ENCODE measurements at places on chromosomes 6 and 20. TPM values are rescaled to one million over a fixed set of nuclear protein-coding genes. Genes with fewer than 3 reads are reported as not detected.

GRCh38 chr6:72941751-72942150 is 283.5 kb downstream of the KHDC1L start:
- no peaks in the 10 kb centered on the region for H3K27me3 ChIP-seq
- DNase-seq, result no peak
- no peaks in the 10 kb centered on the region for H3K36me3 ChIP-seq
- H3K4me1 ChIP-seq, result no peaks in the 10 kb centered on the region

GRCh38 chr6:118401325-118401975 is 146.6 kb upstream of the PLN start:
- no peaks in the 10 kb centered on the region for H3K36me3 ChIP-seq
- no peaks in the 10 kb centered on the region for H3K27me3 ChIP-seq
- no peak for DNase-seq
- no peak overlapping the region for H3K27ac ChIP-seq

GRCh38 chr20:20261159-20261558 is 106.7 kb upstream of the INSM1 start:
- H3K27ac ChIP-seq, result no peak overlapping the region
- H3K4me3 ChIP-seq, result no peak overlapping the region
- no peak for DNase-seq
- H3K36me3 ChIP-seq, result no peaks in the 10 kb centered on the region
- H3K4me1 ChIP-seq, result no peaks in the 10 kb centered on the region
- H3K27me3 ChIP-seq, result peaks cover 9% of the 10 kb centered on the region

GRCh38 chr6:154125421-154125820 is 86.4 kb downstream of the OPRM1 start:
- DNase-seq, result no peak
- no peaks in the 10 kb centered on the region for H3K36me3 ChIP-seq
- H3K27me3 ChIP-seq, result no peaks in the 10 kb centered on the region
- no peak overlapping the region for H3K27ac ChIP-seq
- peaks cover 2% of the 10 kb centered on the region for H3K4me1 ChIP-seq

GRCh38 chr6:146814148-146814750 is 215.5 kb downstream of the ADGB start:
- no peak overlapping the region for H3K4me3 ChIP-seq
- no peak for DNase-seq
- H3K27me3 ChIP-seq, result peaks cover 4% of the 10 kb centered on the region
- H3K4me1 ChIP-seq, result no peaks in the 10 kb centered on the region
- no peak overlapping the region for H3K27ac ChIP-seq

- no peak for DNase-seq
- H3K27ac ChIP-seq, result peak overlapping the region; percentile 85
- peaks cover 39% of the 10 kb centered on the region for H3K4me1 ChIP-seq
- peak overlapping the region; percentile 83 for H3K4me3 ChIP-seq
- peaks cover 31% of the 10 kb centered on the region for H3K36me3 ChIP-seq
- H3K27me3 ChIP-seq, result no peaks in the 10 kb centered on the region
Observed at GRCh38 chr20:35697696-35698297, 1.4 kb downstream of the NFS1 start.

DNA sequence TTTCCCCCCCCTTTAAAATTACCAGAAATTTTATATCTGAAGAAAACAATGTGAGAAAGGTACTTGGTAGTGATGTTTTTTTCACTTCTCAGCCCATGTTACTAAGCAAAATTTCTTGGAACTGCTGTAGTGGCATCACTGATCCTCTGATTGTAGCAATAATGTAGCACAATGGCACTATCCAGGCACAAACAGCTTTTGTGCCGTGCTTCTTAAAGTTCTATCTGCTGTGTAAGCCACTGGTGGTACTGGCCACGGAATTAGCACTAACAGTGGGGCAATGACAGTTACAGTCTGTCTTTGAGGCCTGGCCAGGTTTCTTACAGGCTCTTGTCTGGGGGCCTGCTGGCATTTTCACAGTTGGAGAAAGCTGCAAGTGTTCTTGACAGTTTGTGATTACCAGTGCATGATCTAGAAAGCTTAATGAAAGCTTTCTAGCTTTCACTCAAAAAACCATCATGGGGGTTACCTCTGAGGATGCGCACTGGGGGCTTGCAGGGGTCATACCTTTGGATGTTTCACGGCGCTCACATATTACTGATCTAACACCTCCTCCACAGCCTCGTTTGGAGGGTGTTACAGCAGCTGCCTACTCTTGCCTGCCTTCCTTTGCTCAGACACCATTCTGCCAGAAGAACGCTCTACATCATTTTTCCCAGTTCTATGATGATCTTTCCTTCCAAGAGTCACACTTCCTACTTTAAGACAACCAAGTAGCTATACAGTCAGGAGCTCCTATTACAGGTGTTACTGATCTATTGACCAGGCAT is 58.4 kb upstream of the ARMH2 start:
- peaks cover 68% of the 10 kb centered on the region for H3K4me1 ChIP-seq
- H3K36me3 ChIP-seq, result peaks cover 90% of the 10 kb centered on the region
- no peaks in the 10 kb centered on the region for H3K27me3 ChIP-seq

- no peaks in the 10 kb centered on the region for H3K27me3 ChIP-seq
- no peak for DNase-seq
- H3K27ac ChIP-seq, result no peak overlapping the region
- H3K4me1 ChIP-seq, result peaks cover 2% of the 10 kb centered on the region
Observed at GRCh38 chr20:4840801-4841200, 119.1 kb downstream of the PRND start.

- peaks cover 6% of the 10 kb centered on the region for H3K27me3 ChIP-seq
- peak within 1 kb of the TSS; percentile 97 for H3K27ac ChIP-seq
- peak within 1 kb of the TSS; percentile 96 for H3K4me3 ChIP-seq
- peak; percentile 97 for DNase-seq
- peaks cover 17% of the 10 kb centered on the region for H3K36me3 ChIP-seq
- peaks cover 49% of the 10 kb centered on the region for H3K4me1 ChIP-seq
Observed at GRCh38 chr6:34248727-34249468, at the start of gene SMIM29. Gene SMIM29, minus strand, starts transcription at chr6:34249006. Its CDS starts 1,215 bp downstream, at chr6:34247791.

DNA sequence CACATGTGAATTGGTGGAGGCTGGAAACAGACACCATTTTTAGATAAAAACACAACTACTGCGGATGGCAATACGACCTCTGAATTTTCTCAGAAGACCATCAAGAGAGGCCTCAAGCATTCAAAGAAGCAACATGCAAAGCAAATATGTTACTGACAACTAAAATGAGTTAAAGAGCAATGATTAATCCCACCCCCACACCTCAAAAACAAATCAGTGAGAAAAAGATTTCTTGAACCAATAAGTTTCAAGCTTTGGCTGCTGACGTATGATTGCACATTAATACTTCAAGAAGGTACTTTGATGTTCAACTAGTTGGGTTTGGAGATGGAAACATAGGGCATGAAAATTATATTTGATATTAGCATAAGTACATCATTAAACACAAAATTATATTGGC is 982 bp downstream of the MMUT start:
- H3K27me3 ChIP-seq, result no peaks in the 10 kb centered on the region
- DNase-seq, result no peak
- peak overlapping the region; percentile 94 for H3K4me3 ChIP-seq
- H3K36me3 ChIP-seq, result peaks cover 13% of the 10 kb centered on the region

- H3K4me1 ChIP-seq, result peaks cover 76% of the 10 kb centered on the region
- no peaks in the 10 kb centered on the region for H3K27me3 ChIP-seq
- DNase-seq, result peak; percentile 18
- H3K36me3 ChIP-seq, result peaks cover 60% of the 10 kb centered on the region
Observed at GRCh38 chr6:35415065-35415891, 36.9 kb upstream of the FANCE start.

GRCh38 chr6:158381214-158381613 is 68.9 kb downstream of the TULP4 start:
- H3K27me3 ChIP-seq, result no peaks in the 10 kb centered on the region
- H3K4me3 ChIP-seq, result no peak overlapping the region
- H3K36me3 ChIP-seq, result no peaks in the 10 kb centered on the region
- H3K27ac ChIP-seq, result no peak overlapping the region

- H3K4me1 ChIP-seq, result no peaks in the 10 kb centered on the region
- H3K36me3 ChIP-seq, result no peaks in the 10 kb centered on the region
- DNase-seq, result no peak
- H3K27ac ChIP-seq, result no peak overlapping the region
- H3K4me3 ChIP-seq, result no peak overlapping the region
Observed at GRCh38 chr6:14476793-14477531, 359.4 kb downstream of the CD83 start.

DNA sequence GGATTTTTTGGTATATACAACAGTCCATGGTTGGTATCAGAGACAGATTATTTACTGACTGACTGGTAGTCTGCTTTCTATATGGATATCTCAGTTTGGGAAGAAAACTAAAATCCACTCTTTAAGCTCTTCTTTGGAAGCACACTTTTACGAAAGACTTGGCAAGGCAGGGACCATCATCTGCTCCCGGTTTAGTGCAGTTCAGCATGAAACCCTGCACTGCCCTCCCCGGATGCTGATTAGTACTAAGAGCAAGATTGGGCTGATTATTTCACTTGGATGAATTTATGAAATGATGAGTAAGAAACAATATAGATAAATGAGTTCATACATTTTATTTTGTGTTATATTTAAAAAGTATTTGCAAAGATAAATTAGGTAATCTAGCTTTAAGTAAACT is 56.3 kb downstream of the RGS17 start:
- no peak overlapping the region for H3K27ac ChIP-seq
- no peak for DNase-seq
- H3K36me3 ChIP-seq, result no peaks in the 10 kb centered on the region
- H3K4me3 ChIP-seq, result no peak overlapping the region

DNA sequence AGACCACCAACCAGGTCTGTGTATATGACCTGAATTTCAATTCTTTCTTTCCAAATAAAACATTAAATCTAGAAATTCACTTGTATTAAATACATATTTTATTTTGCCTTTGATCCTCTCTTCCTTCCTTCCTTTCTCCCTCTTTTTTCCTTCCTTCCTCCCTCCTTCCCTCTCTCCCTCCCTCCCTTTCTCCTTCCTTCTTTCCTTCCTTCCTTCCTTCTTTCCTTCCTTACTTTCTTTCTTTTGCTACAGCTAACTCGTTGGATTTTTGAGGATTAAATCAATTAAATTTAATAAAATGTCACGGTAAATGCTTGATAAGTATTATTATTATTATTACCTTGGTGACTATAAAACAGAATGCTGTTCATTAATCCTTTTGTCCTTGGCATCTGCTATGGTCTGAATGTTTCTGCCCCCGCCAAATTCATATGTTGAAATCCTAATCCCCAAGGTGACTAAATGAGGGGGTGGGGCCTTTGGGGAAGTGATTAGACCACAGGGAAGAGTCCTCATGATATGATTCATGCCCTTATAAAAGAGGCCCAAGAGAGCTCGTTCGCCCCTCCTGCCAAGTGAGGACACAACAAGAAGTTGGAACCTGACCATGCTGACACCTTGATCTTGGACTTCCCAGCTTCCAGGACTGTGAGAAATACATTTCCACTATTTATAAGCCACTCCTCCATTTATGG is 67.6 kb upstream of the BTBD3 start:
- H3K36me3 ChIP-seq, result no peaks in the 10 kb centered on the region
- no peak for DNase-seq
- no peaks in the 10 kb centered on the region for H3K27me3 ChIP-seq
- H3K4me1 ChIP-seq, result no peaks in the 10 kb centered on the region
- H3K4me3 ChIP-seq, result no peak overlapping the region

GRCh38 chr6:10759884-10760329 is 12.3 kb downstream of the TMEM14B start:
- H3K36me3 ChIP-seq, result peaks cover 54% of the 10 kb centered on the region
- H3K27ac ChIP-seq, result no peak overlapping the region
- peaks cover 12% of the 10 kb centered on the region for H3K4me1 ChIP-seq
- H3K4me3 ChIP-seq, result no peak overlapping the region

DNA sequence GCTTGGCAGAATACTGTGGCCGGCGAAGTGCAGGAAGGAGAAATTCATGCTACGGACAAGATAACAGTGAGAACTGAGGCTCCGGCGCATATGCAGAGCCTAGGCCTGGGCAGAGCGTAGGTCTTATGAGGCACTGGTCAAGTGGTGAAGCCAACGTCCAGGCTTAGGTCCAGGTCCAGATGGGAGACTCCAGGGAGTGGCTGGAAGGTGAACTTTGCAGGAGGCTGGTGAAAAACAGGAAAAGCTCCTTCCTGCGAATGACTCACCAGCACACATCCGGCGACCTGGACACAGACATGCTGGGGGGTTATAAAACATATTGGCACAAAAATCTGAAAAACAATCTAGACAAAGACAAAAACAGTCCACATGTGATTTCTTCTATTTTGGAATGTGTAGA is 15.4 kb downstream of the C6orf141 start:
- no peaks in the 10 kb centered on the region for H3K4me1 ChIP-seq
- H3K27ac ChIP-seq, result no peak overlapping the region
- H3K4me3 ChIP-seq, result no peak overlapping the region

- H3K27ac ChIP-seq, result no peak overlapping the region
- peaks cover 6% of the 10 kb centered on the region for H3K36me3 ChIP-seq
- DNase-seq, result no peak
- no peak overlapping the region for H3K4me3 ChIP-seq
- no peaks in the 10 kb centered on the region for H3K27me3 ChIP-seq
Observed at GRCh38 chr6:44152109-44152461, 6.5 kb upstream of the CAPN11 start.

DNA sequence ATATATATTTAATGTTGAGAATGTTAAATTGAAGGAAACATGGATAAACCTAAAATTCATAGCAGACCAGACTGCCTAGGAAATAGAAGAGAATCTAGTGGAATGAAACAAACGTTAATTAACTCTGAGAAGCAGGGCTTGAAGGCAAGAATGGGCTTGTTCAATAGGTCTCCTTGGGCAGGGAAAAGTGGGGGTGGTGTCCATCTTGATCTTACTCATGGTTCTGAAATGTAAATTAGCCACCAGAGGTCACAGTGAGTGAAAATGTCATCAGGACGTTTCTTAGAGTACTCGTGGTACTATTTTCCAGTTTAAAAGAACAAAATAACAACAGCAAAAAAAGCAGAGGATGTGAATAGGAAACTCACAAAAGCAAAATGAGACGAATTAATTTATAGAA is 66.8 kb upstream of the BTBD3 start:
- H3K4me1 ChIP-seq, result no peaks in the 10 kb centered on the region
- no peak for DNase-seq
- H3K27me3 ChIP-seq, result no peaks in the 10 kb centered on the region
- no peaks in the 10 kb centered on the region for H3K36me3 ChIP-seq

DNA sequence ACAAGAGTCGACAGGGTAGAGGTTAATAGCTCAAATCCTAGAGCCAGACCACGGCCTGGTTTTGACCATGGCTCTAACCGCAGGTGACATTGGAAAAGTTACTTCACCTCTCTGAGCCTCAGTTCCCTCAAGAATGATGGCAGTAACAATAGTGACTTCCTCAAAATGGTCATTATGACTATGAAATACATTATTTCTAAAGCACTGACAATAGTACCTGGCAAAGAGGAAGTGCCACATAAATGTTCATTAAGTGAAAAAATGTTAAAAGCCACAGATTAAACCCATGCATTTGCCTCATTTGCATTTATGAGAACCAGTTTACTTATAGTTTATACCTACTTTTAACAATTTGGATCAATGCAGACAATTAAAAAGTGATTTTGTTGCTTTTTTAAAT is 12.3 kb downstream of the BTBD3 start:
- H3K4me1 ChIP-seq, result no peaks in the 10 kb centered on the region
- no peak overlapping the region for H3K27ac ChIP-seq
- H3K36me3 ChIP-seq, result no peaks in the 10 kb centered on the region
- no peaks in the 10 kb centered on the region for H3K27me3 ChIP-seq
- H3K4me3 ChIP-seq, result no peak overlapping the region
- DNase-seq, result no peak

OR14J1 gene
- not detected for total RNA-seq

ADGB gene
- not detected for total RNA-seq

C2 gene
- total RNA-seq, result 0.57 TPM

CRISP2 gene
- total RNA-seq, result not detected

C6orf163 gene
- total RNA-seq, result 2.0 TPM

FLRT3 gene
- not detected for total RNA-seq

RGS17 gene
- not detected for total RNA-seq

BPI gene
- not detected for total RNA-seq

MOG gene
- not detected for total RNA-seq

PI3 gene
- not detected for total RNA-seq

TPD52L1 gene
- not detected for total RNA-seq

EGFL8 gene
- total RNA-seq, result 6.0 TPM

TFAP2B gene
- total RNA-seq, result not detected

FOXA2 gene
- total RNA-seq, result not detected

All from activated CD4-positive, alpha-beta T cell treated with anti-CD3 and anti-CD28 coated beads, Interleukin-2, amount 10 ng/mL, durations not matched to agents 7 days and 5 days (primary cell).